ENCODE measurements at places on chromosomes 4 and X.

DNA sequence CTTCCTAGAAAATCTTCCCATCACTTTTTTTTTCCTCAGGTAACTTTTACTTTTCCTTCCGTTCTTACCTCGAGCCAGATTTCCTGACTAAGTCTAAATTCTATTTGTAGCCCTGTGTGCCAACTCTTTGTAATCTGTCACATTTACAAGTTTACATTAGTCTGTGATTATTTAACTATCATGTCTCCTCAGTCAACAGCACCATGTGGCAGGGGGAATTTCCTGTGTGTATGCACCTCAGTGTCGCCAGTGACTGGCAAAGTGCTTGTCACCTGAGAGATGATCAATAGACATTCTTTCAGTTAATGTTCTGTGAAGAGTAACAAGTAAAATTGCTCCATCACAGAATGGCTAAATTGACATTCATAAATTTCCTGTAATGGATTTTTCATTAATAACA, 468.5 kb downstream of the PDGFC start:
- no peak for DNase-seq

DNA sequence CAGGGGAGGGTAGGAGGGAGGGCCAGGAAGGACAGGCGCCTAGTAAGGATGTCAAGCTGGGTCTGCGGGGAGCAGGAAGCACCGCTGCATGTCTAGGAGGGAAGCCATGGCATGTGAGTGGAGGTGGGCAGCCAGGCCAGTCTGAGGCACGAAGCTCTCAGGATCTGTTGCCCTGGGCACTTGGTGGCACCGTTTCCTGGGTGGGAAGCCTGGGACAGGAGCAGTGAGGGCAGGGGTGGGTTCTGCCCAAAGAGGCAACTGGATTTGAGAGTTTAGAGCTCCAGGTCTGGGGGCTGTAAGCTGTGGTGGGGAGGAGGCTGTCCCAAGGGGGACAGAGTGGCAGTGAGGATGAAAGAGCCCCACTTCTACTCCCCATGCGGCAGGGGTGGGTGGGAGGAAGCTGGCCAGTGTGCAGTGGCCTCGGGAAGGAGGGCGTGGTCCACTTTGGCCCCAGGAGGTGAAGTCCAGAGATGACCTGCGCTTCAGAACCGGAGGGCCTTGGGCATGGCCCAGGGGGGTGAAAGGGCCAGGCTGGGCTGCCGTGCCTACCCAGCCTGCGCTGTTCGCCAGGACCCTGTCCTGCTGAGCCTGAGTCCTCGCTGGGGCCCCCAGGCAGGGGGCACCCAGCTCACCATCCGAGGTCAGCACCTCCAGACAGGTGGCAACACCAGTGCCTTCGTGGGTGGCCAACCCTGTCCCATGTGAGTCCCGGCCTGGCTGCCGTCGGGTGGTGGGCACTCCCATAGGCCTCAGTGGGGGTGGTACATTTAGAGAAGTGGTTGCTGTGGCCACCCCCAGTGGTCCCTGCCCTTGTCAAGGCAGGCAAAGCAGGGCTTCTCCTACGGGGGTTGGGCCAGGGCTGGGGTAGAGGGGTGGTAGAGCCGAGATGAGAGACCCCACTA, 8.3 kb upstream of the SRPK3 start:
- DNase-seq = no peak

- no peak for DNase-seq
Observed at GRCh38 chrX:55867181-55867651, 149.7 kb downstream of the RRAGB start.

- no peak for DNase-seq
Observed at GRCh38 chr4:139416073-139416673, 37.7 kb upstream of the RAB33B start.

GRCh38 chrX:45003085-45003484, 130.1 kb downstream of the KDM6A start:
- no peak for DNase-seq

DNA sequence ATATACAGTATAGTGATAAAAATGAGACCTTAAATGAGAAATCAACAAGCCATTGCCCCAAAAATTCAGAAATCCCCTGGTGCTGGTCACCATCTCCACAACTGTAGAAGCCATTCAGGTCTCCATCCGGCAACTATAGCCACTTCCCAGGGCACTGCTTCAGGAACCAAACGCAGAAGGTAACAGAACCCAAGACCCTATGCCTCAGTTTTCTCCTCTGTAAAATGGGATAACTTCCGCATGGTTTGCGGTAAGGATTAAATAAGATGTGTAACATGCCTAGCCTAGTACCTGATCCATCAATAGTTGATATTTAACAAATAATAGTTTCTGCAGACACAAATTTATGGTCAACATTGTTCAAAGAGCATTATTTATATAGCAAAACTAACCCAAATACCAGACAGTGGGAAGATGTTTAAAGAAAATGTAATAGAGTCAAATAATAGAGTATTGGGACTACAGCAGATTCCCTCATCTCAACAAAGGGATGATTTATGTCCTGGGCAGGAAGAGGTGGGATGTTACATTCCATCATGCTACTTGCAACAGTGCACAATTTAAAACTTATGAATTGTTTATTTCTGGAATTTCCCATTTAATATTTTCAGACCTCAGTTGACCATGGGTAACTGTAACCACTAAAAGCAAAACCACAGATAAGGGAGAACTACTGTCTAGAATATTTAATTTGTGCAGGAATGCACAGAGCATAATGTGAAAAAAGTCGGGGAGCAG, 30.0 kb downstream of the IRF2 start:
- peak; percentile 67 for DNase-seq

DNA sequence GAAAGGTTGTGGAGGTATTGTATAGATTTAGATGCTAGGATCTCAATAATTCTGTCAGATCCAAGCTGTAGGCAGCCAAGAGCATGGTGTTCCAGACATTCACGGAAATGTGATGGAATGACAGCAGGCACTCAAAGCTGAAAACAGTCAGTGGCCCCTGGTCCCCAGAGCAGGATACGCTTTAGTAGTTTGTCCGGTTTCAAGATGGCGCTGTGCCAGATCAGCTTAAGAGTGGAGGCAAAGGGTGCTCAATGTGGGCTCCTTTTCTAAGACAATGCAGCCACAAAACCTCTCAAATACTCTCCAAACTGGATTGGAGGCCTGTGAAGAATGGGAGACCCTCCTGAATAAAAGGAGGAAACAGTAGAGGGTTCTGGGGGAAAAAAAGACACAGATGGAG, 291.2 kb upstream of the HS3ST1 start:
- DNase-seq = no peak

GRCh38 chrX:74259885-74260491, 44.0 kb upstream of the ZCCHC13 start:
- no peak for DNase-seq

- DNase-seq = no peak
Observed at GRCh38 chrX:997631-998137, 214.8 kb downstream of the CRLF2 start.

Data from fibroblast of skin of left biceps (primary cell).